ENCODE measurements at places on chromosomes 11 and 22.

- DNase-seq: no peak
Observed at GRCh38 chr22:36147196-36147791, 13.3 kb downstream of the APOL3 start.

DNA sequence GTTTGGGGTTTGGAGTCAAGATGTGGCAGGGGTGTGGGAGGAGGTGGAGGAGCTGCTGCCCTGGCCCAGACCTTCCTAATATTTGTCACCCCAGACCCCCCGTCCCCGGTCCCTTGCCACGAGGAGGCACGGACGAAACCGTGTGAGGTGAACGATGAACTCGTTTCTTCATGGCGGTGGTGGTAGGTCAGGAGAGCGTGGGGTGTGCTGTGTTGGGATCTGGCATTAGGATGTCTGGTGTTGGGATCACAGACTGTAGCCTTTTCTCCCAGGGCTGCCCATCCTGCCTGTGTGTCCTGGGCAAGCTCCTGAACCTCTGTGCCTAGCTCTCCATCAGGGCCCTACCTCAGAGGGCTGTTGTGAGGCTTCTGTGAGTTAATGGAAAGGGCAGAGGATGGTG, 8.4 kb downstream of the MAPK8IP2 start:
- DNase-seq: no peak

GRCh38 chr22:27242917-27243589, 558.5 kb downstream of the MN1 start:
- DNase-seq: no peak

DNA sequence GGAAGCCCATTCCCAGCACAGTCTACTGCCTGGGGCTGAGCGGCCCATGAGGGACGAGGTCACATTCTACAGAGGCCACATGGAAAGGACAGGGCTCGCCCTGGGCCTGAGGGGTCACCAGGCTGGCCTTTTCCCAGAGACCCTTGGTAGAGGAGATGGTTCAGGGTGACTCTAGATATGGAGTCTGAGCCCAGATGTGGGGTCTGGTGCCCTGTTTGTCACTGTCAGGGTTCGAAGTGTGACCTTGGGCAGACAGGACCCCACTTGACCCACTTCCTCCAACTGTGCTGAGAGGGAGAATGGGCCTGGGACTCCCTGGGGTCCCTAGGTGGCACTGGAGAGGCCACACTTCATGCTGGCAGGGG, 81.0 kb downstream of the MYEOV start:
- DNase-seq: no peak

GRCh38 chr11:57092028-57092698, 89.6 kb upstream of the LRRC55 start:
- no peak for DNase-seq

GRCh38 chr22:50299785-50300619, 7.4 kb downstream of the PLXNB2 start:
- no peak for DNase-seq

DNA sequence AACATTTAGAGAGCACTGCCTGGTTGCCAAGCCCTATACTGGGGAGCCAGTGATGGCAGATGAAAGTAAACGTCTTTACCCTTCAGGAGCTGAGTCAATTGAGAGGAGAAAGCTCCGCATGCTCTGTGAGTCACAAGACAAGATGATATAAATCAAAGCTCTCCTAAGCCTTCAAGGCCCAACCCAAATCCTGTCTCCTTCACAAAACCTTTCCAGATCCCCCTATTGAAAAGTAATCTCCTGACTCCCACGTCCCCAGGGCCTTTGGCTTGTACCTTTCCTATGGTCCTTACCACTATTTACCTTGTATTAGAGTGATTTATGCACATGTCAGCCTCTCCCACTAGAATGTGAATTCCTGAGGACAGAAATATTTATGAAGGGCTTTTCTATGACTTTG, 230.1 kb upstream of the TENM4 start:
- no peak for DNase-seq

DNA sequence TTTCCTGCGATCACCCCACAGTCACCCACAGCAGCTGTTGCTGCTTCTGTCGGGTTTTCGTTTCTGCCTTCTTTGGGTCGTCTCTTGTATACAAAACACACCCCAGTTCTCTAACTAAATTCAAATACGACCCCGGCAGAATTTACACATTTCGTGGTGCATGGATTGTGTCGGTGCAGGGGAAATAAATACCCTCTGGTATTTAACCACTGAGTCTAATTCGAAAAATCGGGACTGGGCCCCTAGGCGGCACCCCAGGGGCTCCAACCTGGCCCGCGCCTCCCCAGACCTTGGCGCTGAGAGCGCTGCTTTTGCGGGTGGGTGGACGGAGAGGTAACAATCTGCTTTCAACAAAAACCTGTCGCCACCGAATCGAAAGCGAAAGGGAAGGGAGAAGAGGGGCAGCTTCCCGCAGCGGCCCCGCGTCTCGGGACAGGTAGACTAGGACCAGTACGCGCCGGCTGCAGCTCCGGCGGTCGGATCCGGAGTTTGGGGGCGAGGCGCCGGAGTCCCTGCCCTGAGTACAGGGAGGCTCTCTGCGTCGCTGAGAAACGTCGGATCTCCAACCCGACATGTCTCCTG, 4.4 kb downstream of the ALX4 start:
- DNase-seq: no peak

GRCh38 chr11:95674657-95675358, 114.8 kb downstream of the FAM76B start:
- DNase-seq: no peak

DNA sequence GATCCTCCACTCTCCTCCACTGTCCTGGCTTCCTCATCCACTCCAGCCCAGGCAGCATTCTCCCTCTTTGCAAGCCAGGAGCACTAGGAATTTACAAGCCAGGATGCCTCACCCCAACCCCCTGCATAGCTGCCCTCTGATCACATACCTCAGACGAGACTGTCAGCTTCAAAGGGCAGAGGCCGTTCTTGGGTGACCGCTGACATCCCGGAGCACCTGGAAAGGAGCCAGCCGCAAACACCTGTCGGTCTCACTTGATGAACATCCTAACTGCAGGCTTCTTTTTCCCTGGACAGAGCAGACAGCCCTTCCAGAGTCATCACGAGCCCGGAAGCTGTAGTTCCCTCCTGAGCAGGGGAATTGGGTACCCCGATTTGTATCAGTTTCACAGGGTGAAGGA, 451.3 kb upstream of the B3GAT1 start:
- no peak for DNase-seq

DNA sequence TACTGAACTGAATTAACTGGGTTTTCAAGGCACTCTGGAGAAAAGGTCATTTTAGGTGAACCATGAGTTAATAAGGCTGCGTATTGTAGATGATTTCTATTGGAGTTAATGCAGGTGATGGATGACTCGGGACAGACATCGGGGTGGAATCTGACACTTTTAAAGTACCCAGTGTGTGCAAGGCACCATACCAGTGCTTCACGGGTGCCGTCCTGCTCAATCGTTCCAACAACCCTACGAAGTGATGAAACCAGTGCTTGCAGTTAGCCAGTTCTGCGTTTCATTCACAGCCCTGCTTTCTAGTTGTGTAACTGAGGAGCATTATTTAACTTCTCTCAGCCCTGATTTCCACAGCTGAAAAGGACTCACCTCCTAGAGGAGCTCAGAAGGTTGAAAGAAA, 216.5 kb downstream of the BARX2 start:
- DNase-seq: no peak

- no peak for DNase-seq
Observed at GRCh38 chr11:104734998-104735397, 163.3 kb downstream of the CASP12 start.

DNA sequence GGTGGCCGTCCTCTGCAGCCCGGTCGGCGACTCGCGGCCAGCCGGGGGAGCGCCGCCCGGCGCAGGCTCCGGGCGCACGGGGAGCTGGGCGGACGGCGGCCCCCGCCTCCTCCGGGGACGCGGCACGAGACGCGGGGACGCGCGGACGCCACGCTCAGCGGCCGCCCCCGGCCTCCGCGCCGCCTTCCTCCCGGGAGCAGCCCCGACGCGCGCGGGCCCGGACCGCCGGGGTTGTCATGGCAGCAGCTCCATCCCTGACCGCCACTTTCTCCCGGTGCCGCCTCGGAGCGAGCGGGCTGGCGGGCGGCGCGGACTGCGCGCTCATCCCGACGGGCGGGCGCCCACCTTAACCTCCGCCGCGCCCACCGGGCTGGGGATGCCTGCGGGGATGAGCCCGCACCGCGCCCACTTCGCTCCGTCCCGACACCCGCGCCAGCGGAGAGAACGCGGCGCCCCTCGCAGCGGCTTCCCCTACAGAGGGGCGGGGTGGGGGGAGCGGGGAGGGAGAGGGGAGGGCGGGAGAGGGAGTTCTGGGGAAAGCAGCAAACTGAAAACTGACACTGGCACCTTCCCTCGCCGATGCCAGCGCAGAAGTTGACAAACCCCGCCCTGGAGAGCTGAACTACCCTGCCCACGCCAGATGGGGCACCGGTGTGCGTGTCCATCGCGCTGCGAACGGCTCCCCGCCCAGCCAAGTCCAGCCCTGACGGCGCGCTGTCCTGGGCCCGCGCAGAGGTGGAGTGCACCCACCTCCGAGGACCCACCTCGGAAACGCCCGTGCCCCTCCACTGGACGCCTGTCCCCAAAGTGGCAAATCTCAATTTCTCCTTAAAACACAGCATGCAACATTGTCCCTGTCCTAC, 588.4 kb downstream of the OPCML start:
- no peak for DNase-seq

GRCh38 chr11:18502352-18502751, 24.4 kb downstream of the TSG101 start:
- DNase-seq: no peak

GRCh38 chr11:67289226-67289650, at the start of gene ANKRD13D:
Gene ANKRD13D (plus strand): TSS chr11:67289303. CDS start chr11:67289461, 158 bp downstream.
- DNase-seq: no peak

DNA sequence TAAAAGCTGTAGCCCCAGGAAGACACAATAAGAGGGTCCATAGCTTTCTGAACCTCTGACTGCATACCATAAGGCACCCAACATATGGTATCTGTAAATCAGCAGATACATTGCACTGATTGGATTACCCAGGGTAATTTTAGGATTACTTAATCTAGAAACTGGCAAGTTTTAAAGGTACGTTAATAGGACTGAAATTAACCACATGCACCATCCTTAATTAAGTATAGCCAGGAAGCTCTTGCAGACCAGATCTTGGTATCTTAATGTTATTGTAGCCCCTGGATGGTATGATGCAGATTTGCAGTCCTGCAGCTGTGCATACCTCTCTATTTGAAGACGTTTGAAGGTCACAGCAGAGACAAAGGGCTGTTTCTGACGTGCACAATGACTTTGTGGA, 72.8 kb downstream of the ARHGAP42 start:
- no peak for DNase-seq

GRCh38 chr11:41446566-41446965, 12.9 kb downstream of the LRRC4C start:
- DNase-seq: no peak

DNA sequence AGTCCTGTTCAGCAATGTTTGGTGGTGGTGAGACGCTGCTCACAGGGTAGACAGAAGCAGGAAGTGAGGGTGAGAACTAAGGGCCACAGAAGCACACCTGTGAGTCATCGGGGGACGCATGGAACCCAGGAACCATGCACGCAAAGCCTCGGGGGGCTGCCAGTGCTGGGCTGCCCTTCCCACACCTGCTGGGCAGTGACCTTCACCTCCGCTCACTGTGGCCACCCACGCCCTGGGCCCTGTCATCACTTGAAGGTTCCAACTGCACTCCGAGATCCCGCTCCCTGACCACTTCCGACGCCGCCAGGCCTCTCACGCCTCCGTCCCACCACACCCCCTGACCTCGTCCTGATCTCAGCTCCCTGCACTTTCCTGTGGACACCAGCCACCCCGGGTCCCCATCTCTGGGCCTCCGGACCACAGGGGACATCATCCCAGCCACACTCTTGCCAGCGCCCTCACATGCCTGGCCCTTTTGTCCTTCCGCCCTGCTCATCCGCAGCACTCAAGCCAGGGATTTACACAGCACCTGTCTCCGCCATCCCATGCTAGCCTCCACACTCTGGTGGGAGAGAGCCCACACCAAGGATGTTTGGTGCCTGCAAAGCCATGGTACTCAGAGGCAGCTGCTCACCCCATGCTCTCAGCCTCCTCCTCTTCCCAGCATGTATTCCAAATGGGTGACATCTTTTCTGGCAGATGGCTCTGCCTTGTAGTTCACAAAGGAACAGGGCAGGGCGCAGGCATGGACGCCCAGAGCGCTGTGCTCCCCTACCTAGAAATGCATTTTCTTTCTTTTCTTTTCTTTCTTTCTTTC, 23.1 kb upstream of the ATXN10 start:
- no peak for DNase-seq

- no peak for DNase-seq
Observed at GRCh38 chr11:10785146-10785474, 23.6 kb downstream of the EIF4G2 start.

GRCh38 chr11:17734418-17734911, at the start of gene KCNC1:
Gene KCNC1 (plus strand): TSS chr11:17734781. CDS start chr11:17736003, 1,222 bp downstream.
- no peak for DNase-seq

DNA sequence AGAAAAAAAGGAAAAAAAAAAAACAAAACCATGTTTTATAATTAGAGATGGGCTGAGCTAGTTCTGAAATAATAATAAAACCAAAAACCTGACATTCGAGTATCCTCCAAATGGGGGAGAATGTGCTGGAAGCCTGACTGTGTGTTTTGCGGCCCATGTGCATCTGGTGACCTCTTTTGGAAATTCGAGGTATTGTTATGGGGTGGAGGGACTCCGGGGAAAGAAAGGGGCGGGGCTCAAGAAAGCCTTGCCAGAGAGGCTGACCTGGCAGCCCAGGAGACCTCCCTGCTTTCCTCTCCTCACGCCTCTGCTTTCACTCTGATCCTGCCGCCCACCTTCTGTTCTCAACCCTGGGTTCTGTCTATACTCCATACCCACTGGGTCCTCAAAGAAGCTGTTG, 72.9 kb downstream of the CTTN start:
- no peak for DNase-seq

- DNase-seq: no peak
Observed at GRCh38 chr11:47560426-47560825, 5.0 kb upstream of the PTPMT1 start.

DNA sequence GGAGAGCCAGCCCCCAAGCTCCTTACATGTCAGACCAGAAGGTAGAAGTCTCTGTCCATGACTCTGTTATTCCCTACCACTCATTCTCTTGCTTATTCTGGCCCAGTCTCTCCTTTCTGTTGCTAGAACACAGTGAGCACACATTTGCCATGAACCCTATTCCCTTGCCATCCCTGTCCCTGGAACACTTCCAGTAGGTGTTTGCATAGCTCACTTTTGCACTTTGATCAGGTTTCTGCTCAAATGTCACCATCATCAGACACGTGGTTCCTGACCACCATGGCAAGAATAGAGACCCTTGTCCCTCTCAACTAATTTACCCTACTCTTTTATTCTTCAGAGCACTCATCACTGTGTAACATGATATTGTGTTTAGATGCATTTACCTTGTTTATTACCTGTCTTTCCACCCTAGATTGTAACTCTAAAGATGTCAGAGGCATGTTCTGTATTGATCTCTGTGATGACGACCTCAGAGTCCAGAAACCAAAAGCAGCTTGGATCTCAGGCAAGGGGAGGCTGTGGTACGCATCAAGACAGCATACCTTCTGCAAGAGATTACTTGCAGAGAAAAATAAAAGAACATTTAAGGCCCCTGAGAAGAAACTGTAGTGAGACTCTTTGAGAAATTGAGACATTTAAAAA, 606.4 kb downstream of the OPCML start:
- DNase-seq: no peak

- DNase-seq: no peak
Observed at GRCh38 chr11:112315057-112315720, 54.5 kb upstream of the PLET1 start.

- DNase-seq: no peak
Observed at GRCh38 chr11:123718063-123718462, 23.4 kb downstream of the ZNF202 start.

Measured in RCC 7860 (cell line).